Activated CD8-positive, alpha-beta memory T cell treated with anti-CD3 and anti-CD28 coated beads, Interleukin-2, amount 50 U/mL, for 4 hours (primary cell): ENCODE measurements at places on chromosomes 4 and X.

DNA sequence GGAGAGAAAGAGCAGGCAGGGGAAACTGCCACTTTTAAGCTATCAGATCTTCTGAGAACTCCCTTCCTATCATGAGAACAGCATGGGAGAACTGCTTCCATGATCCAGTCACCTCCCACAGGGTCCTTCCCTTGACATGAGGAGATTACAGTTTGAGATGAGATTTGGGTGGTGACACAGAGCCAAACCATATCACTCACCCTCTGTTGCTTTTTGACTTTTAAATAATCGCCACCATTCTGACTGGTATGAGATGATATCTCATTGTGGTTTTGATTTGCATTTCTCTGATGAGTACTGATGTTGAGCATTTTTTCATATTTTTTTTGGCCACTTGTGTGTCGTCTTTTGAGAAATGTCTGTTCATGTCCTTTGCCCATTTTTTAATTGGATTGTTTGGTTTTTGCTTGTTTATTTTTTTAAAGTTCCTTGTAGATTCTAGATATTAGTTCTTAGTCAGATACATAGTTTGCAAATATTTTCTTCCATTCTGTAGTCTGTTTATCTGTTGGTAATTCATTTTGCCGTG lies 6.5 kb upstream of the PAQR3 start:
- DNase-seq = no peak

DNA sequence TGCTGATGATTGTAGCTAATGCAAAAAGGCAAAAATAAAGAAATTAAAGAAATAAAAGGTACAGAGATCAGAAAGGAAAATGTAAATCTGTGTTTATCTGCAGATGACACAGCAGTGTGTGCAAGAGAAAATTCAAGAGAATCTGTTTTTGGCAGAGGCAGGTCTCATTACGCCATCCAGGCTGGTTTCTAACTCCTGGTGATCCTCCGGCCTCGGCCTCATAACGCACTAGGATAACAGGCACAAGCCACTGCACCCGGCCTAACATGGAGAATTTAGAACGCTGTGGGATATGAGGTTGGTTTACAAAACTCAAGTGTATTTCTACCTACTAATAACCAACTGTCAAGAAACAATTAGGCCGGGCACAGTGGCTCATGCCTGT lies 29.4 kb downstream of the CTBP1 start:
- no peak for DNase-seq

DNA sequence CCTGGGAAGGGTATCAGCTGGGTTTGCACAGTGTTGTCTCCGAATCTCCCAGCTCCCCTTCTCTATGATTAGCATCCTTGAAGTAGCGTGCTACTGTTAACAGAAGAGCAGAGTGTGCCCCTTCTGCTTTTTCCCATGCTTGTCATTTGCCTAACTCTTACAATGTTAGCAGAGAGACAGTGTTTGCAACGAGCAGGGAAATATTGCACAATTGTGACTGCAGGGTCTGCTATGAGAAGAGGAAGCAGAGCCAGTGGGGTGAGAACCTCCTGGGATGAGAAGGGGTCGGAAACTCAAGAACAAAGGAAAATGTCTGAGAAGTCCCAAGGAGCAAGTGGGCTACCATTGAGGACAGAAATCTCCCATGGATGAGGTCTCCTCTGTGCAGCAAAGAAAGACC lies 7.8 kb upstream of the CHRNA9 start:
- DNase-seq = no peak

GRCh38 chr4:7861440-7861881 lies 78.2 kb downstream of the AFAP1 start:
- DNase-seq = no peak

DNA sequence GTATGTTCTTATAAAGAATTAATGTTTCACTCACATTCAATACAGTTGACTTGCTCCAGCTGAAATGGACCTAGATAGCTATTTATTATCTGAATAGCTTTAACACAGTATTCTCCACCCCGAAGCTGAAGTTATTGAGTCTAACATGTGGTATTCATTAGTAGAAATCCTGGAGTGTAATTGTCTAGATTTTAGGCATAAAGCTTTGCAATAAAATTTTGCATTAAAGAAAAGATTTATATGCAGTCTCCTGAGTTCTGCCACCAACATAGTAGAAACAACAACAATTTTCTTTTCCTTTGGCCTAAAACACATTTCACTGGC lies 90.2 kb upstream of the DCLK2 start:
- no peak for DNase-seq

DNA sequence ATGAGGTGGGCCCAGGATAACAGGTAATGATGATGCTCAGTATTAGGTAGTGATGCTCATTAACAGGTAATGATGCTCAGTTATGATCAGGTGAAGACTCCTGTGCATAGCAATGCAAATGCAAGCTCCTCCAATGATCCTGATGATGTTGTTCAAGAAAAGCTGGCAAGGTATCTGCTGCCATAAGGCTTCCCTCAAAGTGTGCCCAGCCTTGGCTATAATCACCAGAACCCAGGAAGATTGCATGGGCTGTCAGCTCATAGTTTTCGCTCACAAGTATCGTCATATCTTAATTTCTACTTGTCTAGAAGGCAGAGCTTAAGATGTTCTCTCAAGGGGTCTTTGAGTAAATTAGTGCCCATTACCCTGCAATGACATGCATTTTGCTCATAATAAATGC lies 366.2 kb upstream of the CLNK start:
- DNase-seq = no peak

GRCh38 chrX:110373310-110373709 lies 14.7 kb downstream of the RTL9 start:
- no peak for DNase-seq

GRCh38 chr4:57410331-57411052 lies 300.3 kb upstream of the IGFBP7 start:
- no peak for DNase-seq

DNA sequence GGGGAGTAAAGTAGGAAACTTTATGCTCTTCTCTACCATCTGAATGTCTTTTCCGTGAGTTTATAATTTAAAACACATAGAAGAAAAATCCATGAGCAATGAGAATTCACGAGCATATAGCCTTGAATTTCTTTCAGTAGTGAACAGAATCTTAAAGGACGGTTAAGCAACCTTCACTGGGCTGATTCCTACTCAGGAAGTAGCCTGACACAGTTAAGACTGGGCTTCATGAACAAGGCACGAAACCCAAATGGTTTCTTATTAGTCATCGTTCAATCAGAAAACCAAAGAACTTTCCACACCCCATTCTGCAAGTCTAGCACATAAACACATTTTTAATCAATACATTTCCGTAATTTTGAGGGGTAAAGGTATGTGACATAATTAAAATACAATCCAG lies 95.8 kb downstream of the SH3KBP1 start:
- DNase-seq = no peak

DNA sequence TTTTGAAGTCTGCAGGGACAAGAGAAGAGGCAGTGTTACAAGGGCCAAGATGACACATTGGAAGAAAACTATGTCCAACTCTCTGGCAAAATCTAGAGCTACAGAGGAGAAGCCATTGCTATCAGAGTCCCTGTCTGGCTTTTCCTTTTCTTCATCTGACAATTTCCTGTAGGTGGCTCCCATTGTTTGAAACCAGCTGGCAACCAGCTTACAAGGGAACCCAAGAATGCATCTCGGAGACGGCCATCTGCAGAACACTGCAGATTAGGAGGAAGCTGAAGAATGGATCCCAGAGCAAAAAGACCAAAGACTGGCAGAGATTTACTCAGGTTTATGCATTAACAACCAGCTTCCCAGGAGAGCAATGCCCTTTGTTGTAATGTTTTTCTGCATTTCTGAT lies 216.2 kb upstream of the CTSO start:
- no peak for DNase-seq

GRCh38 chr4:189869236-189869635 lies 71.4 kb upstream of the FRG1 start:
- no peak for DNase-seq

- no peak for DNase-seq
Measured at GRCh38 chr4:77960367-77960766, 96.8 kb upstream of the FRAS1 start.

DNA sequence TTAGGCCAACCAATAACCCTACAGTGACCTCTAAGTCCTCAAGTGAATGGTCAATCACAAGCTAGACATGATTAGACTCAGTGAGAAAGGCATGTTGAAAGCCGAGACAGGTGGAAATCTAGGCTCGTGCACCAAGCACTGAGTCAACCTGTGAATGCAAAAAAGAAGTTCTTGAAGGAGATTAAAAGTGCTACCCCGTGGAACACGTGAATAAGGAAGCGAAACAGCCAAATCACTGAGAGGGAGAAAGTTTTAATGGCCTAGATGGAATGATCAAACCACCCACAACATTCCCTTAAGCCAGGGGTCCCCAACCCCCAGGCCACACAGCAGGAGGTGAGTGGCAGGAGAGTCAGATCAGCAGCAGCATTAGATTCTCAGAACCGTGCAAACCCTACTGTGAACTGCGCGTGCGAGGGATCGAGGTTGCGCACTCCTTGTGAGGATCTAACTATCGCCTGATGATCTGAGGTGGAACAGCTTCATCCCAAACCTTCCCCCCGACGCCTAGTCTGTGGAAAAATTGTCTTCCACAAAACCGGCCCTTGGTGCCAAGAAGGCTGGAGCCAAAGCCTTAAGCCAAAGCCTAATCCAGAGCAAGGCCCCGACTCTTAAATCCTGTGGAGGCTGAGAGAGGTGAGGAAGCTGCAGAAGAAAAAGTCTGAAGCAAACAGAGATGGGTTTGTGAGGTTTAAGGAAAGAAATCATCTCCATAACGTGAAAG lies 19.5 kb upstream of the PDE6B start:
- no peak for DNase-seq

DNA sequence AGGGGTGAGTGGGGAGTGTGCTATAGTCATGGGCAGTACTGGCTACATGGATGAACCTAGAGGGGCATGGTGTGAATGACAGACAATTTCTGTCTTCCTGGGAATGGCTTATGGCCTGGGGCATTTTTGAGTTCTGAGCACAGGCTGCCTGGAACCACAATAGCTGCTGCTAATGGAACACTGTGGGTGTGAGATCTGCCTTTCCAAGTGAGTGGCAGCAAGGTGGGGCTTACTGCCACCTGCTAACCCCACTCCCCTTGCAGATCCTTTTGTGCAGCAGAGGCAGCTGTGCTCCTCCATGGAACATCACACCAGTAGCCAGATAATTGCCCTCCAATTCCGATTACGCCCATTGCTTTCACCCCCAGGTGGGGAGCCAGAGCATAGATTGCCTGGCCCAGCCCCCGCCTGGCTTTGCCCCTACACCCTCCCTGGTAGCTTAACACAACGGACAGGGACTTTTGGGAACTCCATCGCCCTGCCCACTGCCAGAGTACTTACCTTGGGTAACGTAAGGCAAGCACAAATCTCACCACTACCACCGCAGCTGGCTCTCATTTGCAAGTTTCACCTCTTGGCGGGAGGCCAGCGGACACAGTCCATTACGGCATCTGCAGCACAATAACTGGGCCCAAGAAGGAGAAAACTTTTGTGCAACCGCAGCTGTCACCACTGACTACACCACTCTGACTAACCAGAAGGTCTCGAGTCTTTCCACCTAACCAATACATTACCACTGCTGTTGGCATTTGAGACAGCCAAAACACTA lies 421.2 kb upstream of the NWD2 start:
- DNase-seq = no peak

DNA sequence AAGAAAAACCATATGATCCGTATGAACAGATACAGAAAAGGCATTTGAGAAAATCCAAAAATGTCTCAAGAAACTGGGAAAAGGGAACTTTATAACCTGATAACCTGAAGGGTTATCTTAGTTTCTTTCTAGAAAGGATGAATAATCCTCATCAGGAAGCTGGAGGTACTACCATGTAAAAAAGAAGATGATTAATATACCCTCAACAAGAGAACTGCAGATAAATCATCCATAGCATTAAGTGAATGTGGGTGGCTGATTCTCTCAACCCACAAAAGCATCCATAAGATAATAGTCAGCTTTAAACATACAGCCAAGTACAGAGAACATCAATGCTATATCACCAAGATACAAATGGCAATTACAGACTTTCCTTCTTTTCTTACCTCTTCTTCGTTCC lies 26.4 kb downstream of the ANAPC10 start:
- DNase-seq = no peak

- no peak for DNase-seq
Measured at GRCh38 chr4:78654807-78655206, 103.2 kb downstream of the ANXA3 start.

DNA sequence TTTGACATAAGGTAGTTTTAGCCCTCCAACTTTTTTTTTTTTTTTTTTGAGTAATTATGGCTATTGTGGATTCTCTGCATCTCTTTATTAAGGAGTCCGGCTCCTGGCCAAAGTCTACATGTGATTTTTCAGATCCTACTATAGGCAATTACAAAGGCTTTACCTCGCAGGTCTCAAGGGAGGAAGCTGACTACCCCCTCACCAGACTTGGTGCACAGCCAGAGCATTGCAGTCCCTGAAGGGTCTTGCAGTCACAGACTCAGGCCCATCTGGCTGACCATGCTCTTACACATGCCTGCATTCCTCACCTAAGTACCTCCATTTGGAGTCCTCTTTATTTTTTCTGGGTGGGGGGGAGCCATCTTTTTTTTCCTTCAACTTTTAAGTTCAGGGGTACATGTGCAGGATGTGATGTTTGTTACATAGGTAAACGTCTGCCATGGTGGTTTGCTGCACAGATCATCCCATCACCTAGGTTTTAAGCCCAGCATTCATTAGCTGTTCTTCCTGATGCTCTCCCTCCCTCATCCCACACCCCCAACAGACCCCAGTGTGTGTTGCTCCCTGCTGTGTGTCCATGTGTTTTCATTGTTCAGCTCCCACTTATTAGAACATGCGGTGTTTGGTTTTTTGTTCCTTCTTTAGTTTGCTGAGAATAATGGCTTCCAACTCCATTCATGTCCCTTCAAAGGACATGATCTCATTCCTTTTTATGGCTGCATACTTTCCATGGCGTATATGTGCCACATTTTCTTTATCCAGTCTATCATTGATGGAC lies 88.4 kb upstream of the STIM2 start:
- no peak for DNase-seq

DNA sequence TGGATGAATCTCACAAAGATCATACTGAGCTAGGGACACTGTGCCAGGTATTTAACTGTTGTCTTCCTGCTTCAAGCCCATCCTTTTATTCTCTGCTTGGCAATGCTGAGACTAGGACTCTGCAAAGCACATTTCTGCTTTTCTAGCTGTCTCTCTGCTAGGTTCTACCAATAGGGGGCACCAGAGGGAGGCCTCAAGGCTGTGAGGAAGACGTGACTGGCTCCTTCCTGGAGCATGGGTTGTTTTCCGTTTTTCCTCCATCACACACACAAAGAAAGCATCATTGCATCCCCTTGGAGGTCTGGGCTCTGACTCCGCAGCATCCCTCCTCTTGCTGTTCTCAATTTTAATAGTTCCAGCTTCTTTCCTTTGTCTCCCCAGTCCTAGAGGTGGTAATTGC lies 10.9 kb upstream of the DCTD start:
- no peak for DNase-seq

DNA sequence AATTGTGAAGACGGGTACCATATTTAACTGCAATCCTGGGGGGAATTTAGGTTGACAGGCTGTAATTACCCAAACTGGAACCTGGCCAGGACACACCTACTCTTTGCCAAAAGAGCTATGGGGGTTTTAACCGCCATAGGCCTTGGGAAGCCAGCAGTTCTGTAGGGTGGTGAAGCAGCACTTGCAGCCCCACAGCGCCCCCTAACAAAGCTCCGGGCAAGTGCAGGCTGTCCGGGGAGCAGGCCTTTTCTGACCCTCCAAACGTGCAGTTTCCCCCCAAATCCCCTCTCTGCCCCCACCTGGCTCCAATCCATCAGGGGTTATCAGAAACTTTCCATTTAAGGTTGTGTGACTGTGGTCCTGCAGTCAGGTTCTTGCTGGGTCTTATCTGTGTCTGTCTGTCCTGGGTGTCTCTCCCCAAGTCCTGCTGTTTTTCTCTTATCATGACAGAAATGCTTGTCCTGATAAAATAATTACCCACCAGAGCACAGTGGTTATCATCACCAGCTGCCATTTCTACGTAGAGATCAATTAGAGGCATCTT lies 350.9 kb downstream of the MID1IP1 start:
- DNase-seq = peak; percentile 31
